GM18507 (cell line): ENCODE measurements at places on chromosomes 3 and 15.

GRCh38 chr3:40961104-40961857 lies 238.0 kb upstream of the CTNNB1 start:
- DNase-seq, result no peak

- DNase-seq, result no peak
These were observed 45.7 kb downstream of the WDR76 start for GRCh38 chr15:43872416-43873020.

DNA sequence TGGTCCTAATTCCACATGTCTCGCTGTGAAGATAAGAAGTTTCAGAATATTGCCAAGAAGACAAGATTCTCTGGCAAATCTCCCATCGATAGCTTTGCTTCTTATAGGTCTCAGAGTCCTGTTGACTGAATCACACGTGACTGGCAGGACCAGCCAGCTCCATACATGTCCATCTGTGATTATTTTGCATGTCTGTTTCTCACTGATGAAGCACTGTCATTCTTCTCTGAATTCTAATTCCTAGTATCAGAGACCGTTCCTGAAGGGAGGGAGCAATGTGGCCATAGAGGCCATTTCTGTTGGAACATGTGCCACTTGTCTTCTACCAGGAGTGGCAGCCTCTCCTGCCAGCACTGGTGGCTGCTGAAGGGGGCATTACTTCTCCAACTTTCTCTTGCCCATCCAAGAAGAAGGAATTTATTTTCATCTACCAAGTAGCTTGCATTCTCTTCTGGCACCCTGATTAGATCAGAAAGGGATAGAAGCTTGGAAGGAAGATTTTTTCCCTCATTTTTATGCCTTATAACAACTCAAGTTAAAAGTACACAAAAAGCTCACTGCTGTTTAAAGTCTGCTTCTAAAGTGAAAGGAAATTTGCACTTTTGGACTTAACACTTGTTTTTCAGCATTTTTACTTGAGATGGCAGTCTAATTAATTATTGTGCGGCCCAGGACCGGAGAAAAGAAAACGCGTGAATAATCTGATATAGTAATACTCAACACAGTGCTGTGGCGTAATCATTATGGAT lies 115.8 kb downstream of the IQCH start:
- no peak for DNase-seq

GRCh38 chr15:69064649-69065048 lies 50.2 kb downstream of the NOX5 start:
- DNase-seq, result no peak

- no peak for DNase-seq
These were observed 467.4 kb upstream of the BCHE start for GRCh38 chr3:166304584-166304983.

DNA sequence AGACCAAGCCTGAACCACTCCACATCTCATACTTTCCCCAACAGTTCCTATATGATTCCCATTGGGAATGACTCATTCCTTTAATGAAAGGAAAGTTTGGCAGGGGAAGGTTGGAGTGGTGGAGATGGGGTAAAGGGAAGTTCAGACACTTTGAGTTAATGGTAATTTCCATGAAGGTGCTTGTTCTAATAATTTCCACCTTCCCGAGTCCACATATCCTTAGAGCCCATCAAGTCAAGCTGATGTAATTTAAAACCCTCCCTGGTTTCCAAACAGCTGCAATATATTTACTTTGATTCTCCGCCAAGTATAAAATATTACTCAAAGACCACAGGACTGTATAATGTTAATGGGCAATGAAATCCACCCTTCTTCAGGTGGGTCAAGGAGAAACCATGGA lies 95.0 kb upstream of the GALNT15 start:
- no peak for DNase-seq

- no peak for DNase-seq
These were observed 7.1 kb downstream of the SCAMP2 start for GRCh38 chr15:74866090-74866489.

- DNase-seq, result no peak
These were observed 26.4 kb upstream of the TSPAN3 start for GRCh38 chr15:77097248-77097721.

DNA sequence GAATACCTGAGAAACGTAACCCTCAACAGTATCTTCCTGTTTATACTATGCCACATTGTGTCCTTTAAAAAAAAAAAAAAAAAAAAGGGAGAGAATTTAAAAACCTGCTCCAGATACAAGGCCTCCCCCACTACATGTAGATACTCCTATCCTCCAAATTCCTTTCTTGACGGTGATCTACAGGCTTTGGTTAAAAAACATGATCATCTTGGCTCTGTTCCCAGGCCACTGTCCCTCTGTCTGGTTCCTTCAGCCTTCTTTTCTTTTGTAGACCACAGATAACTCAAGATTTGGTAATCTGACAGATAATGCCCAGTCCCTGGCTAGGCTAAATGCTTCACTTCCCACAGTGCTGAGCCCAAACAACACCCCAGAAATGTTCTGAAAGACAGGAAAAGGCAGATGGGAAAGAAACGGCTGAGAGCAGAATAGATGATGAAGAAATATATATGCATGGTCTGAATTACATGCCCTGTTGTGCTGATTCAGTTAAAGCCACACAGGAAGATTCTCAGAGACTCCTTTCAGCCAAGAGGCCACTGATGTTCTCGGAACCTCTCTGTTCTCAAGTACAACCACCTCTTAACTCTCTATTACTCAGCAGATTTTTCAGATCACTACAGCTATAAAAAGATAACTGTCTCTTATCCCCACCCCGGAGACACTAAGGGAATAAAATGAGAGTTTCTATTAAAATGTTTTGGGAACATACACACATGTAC lies 48.3 kb downstream of the NPTN start:
- DNase-seq, result no peak

DNA sequence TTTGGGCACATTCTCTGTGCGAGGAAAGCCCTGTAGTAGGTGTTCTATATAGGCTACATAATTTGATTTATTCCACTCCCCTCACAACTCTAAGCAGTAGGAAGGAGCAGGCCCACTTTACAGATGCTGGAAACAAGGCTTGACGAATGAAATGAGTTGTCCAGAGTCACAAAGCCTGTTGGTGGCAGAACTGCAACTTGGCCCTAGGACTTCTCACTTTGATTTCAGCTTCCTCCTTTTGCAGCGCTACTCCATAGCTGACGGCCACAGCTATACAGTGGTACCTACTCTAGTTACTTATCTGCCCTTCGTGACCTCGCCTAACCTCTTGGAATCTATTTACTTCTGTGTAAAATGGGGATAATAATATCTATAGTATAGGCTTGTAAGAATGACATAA lies 2.5 kb upstream of the IRAK2 start:
- no peak for DNase-seq

DNA sequence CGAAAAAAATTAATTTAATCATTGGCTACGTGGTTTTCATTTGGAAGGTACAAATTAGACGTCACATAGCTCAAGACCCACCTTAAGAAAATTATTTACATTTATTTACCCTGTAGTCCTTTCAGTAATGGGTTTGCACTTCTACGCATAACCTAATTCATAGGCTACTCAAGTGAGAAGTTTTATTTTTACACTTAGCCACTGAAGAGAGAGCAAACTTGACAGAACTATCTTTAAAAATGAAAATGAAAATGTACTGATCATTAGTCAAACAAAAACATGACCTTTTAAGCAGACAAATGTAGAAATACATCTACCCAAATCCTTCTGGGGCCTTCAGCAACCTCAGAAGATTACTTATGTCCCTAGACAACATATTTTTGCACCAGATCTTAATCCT lies 269.4 kb upstream of the TTC14 start:
- DNase-seq, result no peak

GRCh38 chr3:79310016-79310415 lies 457.8 kb downstream of the ROBO1 start:
- DNase-seq, result no peak

- DNase-seq, result no peak
These were observed 157.5 kb downstream of the MEGF11 start for GRCh38 chr15:66095871-66096687.

DNA sequence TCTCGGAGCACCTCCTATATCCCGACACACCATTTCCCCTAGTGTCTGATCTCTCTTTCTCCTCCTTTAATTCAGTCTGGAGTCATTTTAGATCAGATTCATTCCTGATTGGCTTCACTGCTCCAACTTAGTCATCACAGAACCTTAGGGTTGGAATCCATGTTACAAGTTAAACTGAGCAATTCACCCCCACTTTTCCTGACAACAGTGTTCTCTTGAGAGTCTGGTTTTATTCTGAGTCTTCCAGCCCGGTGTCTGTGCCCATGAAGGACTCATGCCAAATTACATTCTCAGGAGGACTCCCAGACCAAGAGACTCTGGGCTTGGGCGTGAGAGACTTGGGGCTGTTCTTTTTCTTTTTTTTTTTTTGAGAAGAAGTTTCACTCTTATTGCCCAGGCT lies 57.5 kb downstream of the LPP start:
- no peak for DNase-seq

GRCh38 chr3:187292181-187292580 lies 644 bp upstream of the MASP1 start:
- no peak for DNase-seq

DNA sequence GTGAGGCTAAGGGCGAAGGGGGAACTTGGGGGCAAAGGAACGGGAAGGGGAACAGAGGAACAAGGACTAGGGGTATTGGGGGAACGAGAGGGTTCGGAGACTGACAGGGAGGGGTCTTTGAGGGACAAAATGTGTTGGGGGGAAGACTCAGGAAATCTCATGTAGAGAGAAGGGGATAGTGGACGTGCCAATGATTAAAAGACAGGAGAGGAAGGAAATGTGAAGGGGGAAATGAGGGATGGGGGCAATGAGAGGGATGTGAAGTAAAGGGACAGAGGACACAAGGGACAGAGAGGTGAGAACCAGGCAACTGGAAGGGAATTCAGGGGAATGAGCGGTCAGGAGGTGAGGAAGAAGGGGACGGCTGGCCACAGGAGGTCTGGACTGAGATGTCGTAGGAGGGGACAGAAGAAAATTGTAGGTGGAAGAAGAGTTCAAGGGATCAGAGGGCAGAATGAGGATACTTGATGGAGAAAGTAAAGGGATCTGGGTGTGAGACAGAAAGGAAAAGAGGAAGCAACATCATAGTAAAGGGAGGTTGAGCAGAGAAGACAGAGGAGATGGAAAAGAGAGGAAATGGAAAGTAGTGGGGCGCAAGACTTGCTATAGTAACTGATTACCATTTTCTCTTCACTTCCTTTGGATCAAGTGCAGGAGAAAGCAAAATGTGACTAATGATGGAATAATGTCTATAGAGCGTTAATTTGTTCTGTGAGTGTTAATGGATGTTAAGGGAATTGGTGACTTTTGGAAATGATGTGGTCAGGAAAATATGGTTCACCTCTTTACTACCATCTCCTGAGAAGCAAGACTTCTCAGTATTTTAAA lies 749 bp downstream of the RAB8B start:
- no peak for DNase-seq

DNA sequence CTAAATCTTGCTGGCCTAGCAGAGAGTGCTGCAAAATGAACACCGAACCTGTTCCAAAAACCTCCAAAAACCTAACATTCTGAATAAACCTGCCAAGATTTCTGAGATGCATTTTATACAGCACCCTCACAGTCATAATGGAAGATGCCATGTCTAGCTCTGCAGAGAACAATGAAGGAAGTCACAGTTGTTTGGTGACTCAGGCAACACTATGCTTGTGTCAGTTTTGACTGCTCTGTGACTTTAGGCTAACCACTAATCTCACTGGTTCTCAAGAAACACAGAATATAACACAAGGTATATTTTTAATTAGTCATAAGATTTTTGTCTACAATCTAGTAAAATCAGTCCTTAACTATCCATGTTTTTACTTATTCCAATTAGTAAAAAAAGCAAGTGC lies 606.6 kb downstream of the TBL1XR1 start:
- no peak for DNase-seq

DNA sequence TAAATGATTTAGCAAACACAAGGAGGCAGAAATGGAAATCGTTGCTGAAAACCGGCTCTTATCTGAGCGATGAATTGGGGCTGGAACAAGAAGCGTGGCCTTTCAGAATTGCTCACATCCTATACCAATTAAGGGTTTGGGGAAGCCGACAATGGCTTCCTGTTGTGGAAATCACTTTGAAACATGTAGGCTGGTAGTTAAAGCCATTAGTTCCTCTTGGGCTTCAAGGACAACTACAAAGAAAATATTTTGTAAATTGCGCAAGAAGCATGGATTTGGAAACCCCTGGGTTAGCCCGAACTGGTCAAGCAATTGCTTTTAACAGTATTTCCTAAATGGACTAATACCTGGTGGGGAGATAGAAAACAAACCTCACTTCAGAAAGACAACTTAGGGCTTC lies 182.4 kb downstream of the ADAMTS9 start:
- no peak for DNase-seq

DNA sequence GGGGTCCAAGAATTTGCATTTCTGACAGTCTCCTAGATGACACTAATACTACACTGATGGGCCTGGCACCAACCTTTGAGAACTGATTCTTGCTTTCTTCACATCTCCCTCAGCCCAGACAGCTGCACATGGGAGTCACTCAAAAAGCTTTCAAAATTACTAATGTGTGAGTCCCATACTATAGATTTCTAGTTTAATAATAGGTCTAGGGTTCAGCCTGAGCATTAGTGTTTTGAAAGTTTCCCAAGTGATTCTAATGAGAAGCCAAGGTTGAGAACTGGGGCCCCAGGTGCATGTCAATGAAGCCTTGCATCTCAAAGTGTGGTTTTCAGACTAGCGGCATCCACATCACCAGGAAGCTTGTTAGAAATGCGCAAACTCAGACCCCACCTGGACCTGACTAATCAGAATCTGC lies 159.9 kb upstream of the CMC1 start:
- DNase-seq, result no peak

DNA sequence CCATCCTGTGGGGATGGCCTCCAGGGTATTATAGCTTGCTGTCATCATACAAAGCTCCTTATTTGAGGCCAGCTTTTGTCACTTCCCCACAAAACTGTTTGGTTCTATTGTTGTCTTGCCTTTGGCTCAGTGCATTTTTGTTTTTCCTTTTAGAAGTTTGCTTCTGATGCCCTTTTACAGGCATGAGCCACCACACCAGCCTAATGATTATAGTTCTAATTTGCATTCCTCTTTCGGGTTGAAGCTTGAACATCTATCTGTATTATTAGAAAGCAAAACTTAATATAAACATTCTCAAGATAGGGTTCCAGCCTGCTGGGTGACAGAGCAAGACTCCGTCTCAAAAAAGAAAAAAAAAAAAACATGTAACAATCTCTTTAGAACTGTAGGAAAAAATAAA lies 39.8 kb downstream of the SMARCC1 start:
- DNase-seq, result no peak

GRCh38 chr3:157868946-157869345 lies 237.3 kb downstream of the SHOX2 start:
- DNase-seq, result no peak

GRCh38 chr3:27990837-27991236 lies 250.6 kb upstream of the CMC1 start:
- no peak for DNase-seq

- no peak for DNase-seq
These were observed 16.3 kb upstream of the MB21D2 start for GRCh38 chr3:192933779-192934460.

- DNase-seq, result no peak
These were observed 67.1 kb upstream of the UBE2E2 start for GRCh38 chr3:23136054-23136453.

GRCh38 chr3:4980229-4981203 lies 1.3 kb downstream of the BHLHE40 start:
- DNase-seq, result no peak

GRCh38 chr3:54173371-54173770 lies 51.0 kb downstream of the CACNA2D3 start:
- no peak for DNase-seq
